ENCODE measurements at places on chromosomes 6 and 20. TPM values are rescaled to one million over a fixed set of nuclear protein-coding genes. Genes with fewer than 3 reads are reported as not detected.

- DNase-seq: no peak
Measured at GRCh38 chr20:22346716-22347115, 237.7 kb downstream of the FOXA2 start.

DNA sequence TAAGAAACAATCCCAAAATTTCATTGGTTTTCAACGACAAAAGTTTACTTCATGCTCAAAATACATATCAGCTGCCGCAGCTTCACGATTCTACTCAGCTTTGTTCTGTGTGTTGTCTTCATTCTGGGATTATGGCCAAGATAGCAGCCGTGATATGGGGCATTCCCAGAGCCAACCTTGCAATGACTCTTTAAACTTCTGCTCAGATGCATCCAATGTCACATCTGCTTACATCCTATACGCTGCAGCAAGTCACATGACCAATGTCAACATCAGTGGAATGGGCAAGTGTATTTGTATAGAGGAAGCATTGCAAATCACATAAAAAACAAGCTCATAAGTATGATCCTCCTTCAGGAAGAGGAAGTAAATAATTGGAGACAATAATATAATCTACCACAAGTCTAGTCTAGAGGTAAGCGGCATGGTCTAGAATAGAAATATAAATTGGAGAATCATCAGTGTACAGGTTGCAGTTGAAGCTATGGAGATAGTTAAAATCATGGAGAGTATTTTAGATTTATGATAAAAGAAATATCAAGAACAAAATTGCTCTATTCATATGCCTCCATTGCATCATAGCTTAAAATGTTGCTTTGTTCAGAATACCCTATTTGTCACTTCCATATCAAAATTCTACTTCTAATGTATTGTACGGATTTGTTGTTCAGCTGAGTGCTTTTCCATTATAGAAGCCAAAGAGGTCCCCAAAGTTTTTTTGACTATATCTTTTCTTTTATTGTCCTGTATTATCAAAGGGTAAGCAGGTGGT lies 7.2 kb upstream of the C6orf141 start:
- no peak for DNase-seq

DNA sequence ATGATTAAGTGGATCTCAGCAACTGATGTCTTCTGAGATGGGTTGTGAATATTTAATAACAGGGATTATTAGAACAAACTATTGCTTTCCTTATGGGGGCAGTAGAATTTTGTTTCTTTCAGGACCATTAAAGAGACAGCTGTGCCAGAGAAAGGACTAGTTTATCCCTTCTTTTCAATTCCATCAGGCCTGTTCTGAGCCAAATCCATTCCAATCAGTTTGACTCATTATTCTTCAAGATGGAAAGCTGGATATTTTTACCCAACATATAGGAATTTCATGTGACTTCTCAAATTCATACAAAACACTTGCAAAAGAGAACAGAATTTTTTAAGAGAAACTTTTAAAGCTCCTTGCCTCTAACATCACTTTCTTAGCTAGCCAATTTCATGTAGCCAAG lies 722.0 kb upstream of the FLRT3 start:
- no peak for DNase-seq

DNA sequence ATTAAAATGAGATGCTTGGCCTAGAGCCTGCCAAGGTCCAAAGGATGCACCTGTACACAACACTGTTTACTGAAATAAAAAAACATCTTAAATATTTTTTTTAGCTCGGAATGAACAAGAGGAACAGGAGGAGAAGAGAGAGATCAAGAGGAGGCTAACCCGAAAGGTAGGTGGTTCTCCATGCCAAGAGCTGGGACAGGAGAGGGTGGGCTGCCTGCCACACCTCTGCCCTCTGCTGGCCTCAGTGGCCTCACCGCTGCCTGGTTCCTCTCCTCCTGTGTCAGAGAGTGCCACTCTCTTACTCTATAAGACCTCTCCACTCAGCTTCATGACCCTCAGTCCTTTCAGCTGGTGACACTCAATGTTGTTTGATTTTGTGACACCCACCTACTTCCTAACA lies 50.2 kb downstream of the TBC1D7 start:
- DNase-seq: peak; percentile 11

GRCh38 chr20:137668-138490 lies 4.5 kb upstream of the DEFB126 start:
- no peak for DNase-seq

- DNase-seq: no peak
Measured at GRCh38 chr20:62755817-62756724, 40.2 kb upstream of the MRGBP start.

GRCh38 chr6:32406197-32406596 lies 784 bp downstream of the BTNL2 start:
- no peak for DNase-seq

- DNase-seq: no peak
Measured at GRCh38 chr6:158610319-158610968, 34.1 kb downstream of the DYNLT1 start.

DNA sequence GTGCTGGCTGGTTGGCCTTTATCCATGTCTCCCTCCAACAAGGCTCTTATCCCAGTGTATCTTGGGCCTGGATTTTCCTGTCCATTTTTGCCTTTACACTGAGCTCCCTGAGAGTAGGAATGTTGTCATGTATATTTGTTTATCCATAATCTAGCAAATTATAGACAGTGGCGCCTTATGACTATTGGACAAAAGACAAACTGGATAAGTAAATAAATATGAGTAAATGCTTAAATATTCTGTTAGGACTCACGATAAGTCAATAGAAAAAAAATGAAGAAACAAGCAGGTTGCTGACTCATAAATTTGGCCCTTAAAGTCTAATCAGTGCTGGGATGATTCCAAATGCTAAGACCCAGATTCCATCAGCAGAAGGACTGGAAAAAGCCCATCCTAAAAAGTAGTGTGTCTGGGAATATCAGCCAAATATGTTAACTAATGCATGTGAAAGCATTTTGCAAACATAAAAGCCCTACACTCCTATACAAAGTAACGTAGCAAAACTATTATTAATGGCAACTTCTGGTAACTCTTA lies 55.0 kb upstream of the PCSK2 start:
- no peak for DNase-seq

DNA sequence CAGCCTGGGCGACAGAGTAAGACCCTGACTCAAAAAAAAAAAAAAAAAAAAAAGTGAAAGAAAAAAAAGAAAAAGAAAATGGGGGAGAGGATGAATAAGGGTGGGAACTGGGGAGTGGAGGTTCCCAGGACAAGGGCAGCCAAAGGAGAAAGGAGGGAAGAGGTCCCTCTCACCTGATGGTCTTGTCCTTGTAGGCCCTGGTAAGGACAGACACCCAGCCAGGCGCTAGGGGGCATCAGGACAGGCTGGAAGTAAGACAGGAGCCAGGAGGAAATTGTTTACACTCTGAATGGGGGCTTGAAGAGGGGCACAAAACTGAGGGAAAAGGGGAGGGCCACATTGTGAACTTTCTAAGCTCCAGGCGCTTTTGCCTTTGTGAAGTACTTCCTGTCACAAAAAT lies 2.3 kb upstream of the ALDH5A1 start:
- DNase-seq: peak; percentile 32

DNA sequence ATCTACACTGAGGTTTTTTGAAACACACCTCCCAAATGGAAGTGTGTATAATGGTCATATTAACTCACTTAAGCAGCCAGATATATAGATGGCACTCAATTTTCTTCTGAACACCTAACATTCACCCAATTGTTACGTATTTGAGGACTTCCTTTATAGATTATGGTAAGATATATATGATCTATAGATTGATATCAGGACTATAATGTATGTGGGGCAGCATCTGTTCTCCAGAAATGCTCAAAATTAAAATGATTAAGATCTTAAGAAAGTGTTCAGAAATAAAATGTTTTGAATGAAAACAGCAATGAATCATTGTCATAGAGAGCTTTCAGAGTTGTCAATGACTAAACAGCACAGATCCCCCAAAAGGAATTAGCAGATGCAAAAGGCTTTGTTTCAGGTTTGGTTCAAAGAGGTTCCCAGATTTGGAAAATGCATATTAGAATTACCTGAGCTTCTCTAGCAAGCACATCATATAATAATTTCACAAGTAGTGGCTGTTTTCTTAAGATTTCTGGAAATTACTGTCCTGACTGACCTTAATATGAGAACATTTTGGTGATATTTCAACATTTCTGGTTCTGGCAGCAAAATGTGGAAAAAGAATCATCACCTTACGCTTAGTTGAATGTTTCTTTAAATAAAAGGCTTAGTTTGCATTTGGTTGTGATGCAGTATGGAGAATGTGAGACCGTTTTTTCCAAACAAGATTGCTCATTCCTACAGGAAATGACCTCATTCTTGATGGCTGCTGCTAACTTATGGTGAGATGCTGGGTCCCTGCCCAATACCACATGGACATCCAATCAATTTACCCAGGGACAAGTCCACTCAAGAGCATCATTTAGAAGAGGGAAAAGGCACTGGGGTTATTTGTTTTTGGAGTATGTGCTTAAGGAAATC lies 31.5 kb downstream of the TRAF3IP2 start:
- peak; percentile 93 for DNase-seq

DNA sequence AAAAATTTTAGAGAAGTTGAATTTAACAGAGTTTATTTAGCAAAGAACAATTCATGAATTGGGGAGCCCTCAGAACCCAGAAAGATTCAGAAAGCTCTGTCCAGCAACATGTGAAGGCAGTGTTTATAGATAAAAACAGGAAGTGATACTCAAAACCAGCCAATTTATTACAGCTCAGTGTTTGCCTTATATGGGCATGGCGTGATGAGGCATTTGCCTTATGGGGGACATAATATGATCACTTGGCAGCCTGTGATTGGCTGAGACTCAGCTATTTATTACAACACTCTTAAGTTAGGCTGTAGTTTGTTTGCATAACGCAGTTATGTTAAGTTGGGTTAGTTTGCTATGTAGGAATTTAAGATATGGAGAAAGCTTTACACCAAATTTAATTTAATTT lies 11.5 kb downstream of the HLA-DPA1 start:
- DNase-seq: peak; percentile 57

- DNase-seq: no peak
Measured at GRCh38 chr6:73073238-73073637, 152.1 kb downstream of the KHDC1L start.

GRCh38 chr6:41942067-41942851 lies 651 bp upstream of the CCND3 start:
- no peak for DNase-seq

DNA sequence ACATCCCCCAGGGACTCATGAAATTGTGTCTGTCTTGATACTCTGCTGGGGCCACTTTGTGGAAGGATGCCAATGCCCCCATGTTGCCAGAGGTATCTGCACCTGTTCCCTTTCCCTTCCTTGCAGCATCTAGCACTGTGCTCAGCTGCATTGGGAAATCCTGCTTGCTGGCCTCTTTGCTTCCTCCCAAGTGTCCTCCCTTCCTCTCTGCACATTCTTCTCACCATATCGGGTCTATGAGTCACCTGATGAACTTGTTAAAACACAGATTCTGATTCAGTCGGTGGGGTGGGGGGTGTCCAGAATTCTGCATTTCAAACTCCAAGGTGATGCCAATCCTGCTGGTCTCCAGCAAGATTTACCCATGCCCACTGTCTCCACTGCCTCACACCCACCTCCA lies 467.8 kb downstream of the PTPRT start:
- DNase-seq: no peak

DNA sequence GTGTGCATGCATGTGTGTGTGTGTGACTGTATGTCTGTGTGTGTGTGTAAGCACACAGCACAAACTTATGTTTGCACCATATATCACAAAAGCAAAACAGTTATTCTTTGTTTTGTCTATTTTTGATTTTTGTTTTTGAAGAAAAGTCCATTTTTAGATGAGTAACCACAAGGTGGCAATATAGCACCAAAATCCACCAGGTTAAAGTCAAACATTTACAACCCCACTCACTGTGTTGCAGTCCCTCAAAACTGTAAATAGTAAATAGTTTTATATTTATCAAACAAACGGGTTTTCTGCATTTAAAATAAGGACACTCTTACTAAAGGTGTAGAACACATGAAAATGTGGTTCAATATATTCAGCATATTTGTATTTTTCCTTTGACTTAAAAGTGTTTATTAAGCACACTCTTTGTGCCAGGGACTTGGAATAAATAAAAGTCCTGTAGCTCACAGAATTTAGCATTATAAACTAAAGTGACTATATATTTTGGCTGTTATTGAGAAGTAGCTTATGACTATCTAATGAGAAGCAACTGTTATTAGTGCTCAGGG lies 118.5 kb downstream of the GFRAL start:
- DNase-seq: peak; percentile 41

DNA sequence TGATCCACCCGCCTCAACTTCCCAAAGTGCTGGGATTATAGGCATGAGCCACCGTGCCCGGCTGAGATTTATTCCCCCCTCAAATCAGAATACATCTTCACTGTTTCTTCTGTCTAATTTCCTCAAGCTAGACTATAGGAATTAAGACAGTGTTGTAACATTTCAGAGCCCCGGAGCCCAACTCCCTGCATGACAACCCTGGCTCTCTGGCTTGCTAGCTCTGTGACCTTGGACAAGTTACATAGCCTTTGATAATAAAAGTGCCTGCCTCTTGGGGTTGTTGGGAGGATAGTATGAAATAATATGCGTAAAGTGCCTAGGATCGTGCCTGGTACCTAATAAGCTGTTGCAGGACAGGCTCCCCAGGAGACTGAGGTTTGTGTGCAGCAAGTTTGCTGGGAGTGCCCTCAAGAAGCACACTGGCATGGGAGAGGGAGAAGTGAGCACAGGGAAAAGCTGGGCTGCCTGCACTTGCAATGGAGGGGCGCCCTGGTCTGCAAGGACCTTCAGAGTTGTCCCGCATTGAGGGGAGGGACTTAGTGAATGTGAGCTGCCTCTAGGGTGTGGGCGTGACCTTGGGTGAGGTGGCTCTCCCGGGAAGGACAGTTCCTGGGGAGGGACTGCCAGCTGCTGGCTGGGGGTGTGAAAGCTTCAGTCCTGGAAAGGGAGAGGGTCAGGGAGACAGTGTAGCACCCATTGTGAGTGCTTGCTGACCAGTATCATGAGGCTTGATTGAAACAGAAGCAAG lies 43.4 kb downstream of the TAF8 start:
- DNase-seq: no peak

Gene ULBP2
- 0.79 TPM for total RNA-seq

Gene WFDC5
- not detected for total RNA-seq

Gene TCEA2
- 30.6 TPM for total RNA-seq

Gene PNPLA1
- total RNA-seq: not detected

Gene NXT1
- total RNA-seq: 20.5 TPM

Gene NKX2-4
- total RNA-seq: not detected

Gene ATP6V1G2
- 0.20 TPM for total RNA-seq

Gene PROCR
- total RNA-seq: 328 TPM

Gene KHDC3L
- total RNA-seq: not detected

Gene RAET1G
- total RNA-seq: 0.20 TPM

All from lung microvascular endothelial cell (primary cell).